LHCN-M2 (cell line): ENCODE measurements at places on chromosomes 12 and 14. TPM values are rescaled to one million over a fixed set of nuclear protein-coding genes. Genes with fewer than 3 reads are reported as not detected.

DNA sequence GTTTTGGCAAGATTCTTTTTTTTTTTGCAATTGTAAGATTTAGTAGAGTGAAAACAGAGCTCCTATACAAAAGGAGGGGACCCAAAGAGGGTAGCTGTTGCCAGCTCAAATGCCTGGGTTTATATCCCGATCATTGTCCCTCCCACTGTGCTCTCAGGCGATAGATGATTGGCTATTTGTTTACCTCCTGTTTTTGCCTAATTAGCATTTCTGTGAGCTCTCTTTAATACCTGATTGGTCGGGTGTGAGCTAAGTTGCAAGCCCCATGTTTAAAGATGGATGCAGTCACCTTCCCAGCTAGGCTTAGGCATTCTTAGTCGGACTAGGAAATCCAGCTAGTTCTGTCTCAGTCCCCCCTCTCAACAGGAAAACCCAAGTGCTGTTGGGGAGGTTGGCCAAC lies 1.9 kb downstream of the EXOC3L4 start:
- DNase-seq = no peak

GRCh38 chr12:116015525-116015924 lies 262.0 kb downstream of the MED13L start:
- peak; percentile 70 for DNase-seq

- DNase-seq = no peak
Measured at GRCh38 chr14:71341156-71341555, 433.9 kb downstream of the PCNX1 start.

DNA sequence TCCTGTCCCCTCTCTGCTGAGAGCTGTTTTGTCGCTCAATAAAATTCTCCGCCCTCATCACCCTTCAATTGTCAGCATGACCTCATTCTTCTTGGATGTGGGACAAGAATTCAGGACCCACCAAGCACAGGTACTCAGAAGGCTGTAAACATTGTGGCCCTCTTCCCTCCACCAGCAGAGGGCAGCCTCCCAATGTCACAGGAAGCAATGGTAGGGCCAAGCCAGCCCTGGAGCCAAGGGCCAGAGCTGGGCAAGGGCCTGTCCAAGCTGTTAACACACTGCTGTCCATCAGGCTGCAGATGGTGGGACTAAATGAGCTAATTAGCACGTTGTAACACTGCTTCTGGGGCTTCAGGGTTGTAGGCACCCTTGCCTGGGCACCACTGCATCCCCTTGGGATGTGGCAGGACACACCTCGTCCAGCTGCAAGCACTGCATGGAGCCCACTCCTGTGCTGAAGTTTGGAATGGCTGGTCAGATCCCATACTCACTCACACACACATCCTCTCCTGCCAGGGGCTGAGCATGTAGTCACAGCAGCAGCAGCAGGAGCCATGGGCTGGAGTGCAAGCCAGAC lies 62.7 kb upstream of the HECTD1 start:
- DNase-seq = no peak

DNA sequence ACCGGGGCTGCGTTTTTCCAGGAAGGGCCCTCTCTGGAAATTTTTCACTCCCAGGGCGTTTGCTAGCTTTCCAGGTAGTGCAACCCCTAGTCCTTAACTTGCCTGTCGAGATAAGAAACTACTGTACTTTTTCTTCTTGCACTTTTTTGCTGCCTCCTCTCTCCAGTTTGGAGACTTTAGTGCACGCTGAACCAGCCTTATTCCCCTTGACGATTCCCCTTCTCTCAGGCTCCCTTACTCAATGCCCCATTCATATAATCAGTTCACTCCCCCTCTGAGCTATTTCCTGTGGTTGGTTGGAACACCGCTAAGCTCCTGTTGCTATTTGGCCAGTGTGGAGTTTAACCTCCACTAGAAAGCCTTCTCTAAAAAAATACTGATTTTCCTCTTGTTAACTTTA lies 682 bp downstream of the CREBL2 start:
- peak; percentile 52 for DNase-seq

DNA sequence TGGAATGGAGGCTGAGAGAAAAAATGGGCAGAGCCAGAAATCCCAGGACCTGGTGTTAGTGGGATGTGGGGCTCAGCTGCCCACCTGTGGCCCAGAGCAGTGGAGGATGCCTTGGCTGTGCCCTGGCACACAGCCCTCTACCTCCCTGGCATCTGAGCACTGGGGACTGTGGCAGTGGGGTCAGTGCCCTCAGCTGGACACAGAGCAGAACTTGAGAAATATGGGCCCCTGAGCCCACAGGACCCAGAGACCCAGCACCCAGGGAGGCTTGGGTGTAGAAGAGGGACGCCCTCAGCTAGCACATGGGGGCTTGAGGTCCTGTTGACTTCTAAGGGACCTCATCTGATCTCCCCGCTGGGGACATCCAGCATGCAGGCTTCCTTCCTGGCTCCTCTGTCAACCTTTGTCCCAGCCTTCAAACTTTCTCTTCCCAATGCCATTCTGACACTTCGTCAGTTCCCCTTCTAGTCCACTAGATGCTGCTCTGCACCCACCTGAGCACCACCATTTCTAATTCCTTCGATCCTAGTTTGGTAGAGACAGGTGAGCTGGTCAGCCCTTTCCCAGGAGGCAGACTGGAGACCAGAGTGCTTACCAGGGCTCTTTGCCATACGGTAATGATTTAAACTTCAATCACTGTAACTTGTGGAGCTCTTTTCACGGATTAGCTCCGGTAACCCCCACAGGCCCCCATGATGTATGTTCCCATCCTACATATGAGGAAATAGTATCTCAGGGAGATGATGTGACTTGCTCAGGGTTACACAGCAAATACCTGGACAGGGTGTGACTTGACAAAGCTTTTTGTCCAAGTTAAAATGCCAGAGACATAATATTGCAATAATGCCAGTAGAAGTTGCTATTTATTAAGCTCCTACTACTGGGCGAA lies 143.7 kb downstream of the ASCL4 start:
- DNase-seq = peak; percentile 5

Gene CAPZA3
- total RNA-seq = not detected in 2 replicates

Gene NTS
- total RNA-seq = not detected in 2 replicates

- no peak for DNase-seq
Measured at GRCh38 chr12:23634344-23634743, 315.1 kb downstream of the SOX5 start.

DNA sequence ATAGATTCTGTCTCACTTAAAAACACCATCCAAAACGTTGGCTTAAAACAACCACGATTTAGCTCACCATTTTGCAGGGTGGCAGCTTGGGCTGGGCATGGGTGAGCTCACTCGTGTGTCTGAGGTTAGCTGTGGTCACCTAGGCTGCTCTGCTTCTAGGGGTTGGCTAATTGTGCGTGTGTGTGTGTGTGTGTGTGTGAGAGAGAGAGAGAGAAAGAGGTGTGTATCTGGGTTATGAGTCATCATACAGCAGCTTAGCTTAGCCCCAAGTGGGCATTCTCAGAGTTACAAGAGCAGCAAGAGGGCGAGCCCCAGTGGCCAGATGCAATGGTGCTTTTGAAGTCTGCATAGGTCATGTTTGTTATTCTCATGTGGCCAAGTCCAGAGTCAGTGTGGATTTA lies 6.0 kb downstream of the FBXW8 start:
- peak; percentile 93 for DNase-seq

GRCh38 chr14:59630288-59630963 lies 53.8 kb upstream of the CCDC175 start:
- DNase-seq = no peak

Gene ADSS1
- total RNA-seq = 2.5 and 2.8 TPM in 2 replicates

- peak; percentile 66 for DNase-seq
Measured at GRCh38 chr12:26651566-26652188, 181.3 kb downstream of the ITPR2 start.

- DNase-seq = no peak
Measured at GRCh38 chr14:103629503-103630121, 601 bp downstream of the KLC1 start.
